ENCODE measurements at places on chromosomes 7 and 10.
A peak's percentile ranks its signal among the peaks of the same experiment; 100 is the strongest.

DNA sequence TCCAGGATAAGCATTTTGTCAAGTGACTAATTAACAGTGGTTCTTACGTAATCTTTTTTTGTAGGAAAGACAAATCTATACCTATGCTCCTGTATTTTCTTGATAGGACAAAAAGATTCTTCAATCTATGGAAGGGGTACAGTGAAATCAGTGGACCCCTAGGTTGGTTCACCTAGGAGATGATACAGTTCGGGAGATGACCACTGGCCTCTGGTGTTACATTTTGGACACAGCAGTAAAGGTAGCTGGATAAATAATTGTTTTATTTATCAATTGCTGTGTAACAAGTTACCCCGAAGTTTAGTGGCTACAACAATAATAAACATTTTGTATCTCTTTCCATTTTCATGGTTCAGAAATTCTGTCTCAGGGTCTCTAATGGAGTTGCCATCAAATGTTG, 288.2 kb upstream of the MAGI2 start:
- no peak for DNase-seq

GRCh38 chr7:132318352-132319318, 257.6 kb downstream of the PLXNA4 start:
- DNase-seq: peak; percentile 78

- no peak for DNase-seq
These were observed 9.1 kb downstream of the TRIM56 start for GRCh38 chr7:101094376-101094775.

DNA sequence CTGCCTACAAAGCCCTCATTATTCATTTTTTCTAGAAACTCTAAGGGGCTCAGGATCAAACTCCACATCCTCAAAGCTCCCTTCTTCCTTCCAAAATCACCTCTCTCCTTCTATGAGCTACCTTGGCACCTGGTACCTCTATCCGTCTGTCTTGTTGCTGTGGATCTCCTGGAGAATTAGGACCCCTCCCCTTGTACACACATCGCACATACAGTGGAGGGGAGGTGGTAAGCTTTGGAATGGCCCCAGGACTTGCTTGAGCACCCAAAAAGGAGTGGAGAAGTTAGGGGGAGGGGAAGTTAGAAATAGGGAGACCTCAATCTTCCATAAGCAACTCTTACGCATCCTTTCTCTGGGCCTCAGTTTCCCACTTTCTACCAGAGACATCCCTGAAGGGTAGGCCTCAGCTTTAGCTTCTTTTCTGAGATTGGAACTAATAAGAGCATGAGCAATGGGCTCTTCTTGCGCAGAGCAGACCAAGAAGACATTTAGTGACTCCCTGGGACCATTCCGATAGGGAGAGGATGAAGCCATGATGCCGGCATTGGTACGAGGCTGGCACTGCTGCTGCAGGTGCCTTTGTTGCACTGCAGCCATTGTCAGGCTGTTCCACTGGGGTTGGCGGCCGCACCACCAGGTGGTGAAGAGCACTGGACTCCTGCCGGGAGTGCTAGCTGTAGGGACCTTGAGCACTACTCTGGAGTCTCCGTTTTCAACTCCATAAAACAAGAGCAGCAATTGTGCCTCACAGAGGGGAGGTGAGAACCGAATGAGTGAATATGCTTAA, 4.5 kb downstream of the CYP26C1 start:
- DNase-seq: no peak

GRCh38 chr10:112966194-112966855, 16.3 kb downstream of the TCF7L2 start:
- no peak for DNase-seq

GRCh38 chr7:23043441-23043840, 29.5 kb upstream of the HYCC1 start:
- DNase-seq: no peak

GRCh38 chr7:24587853-24588252, 14.6 kb downstream of the PALS2 start:
- peak; percentile 6 for DNase-seq

DNA sequence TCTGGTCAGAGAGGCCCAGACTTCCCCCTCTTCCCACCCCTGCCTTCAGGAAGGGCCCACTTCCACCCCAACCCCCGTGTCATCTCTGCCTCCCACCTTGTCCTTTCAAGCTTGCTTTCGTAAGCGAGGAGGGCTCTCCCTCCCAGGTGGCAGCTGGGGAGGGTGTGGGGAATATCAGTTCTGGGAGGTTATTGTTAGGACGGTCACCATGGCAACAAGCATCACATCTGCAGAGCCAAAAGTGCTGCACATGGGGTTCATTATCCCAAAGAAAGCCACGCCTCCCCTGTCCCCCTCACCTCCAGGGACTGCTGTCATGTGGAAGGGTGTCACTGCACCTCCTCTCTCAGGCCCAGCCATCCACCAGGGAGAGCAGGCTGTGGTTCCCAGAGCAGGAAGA, 2.6 kb upstream of the CAMK2B start:
- DNase-seq: no peak

GRCh38 chr10:76546411-76546810, 1091.2 kb downstream of the KCNMA1 start:
- DNase-seq: no peak

- DNase-seq: no peak
These were observed 8.2 kb upstream of the PON3 start for GRCh38 chr7:95404316-95404865.

GRCh38 chr7:150901160-150902035, 49.1 kb downstream of the AOC1 start:
- no peak for DNase-seq

- no peak for DNase-seq
These were observed 30.7 kb upstream of the RBM20 start for GRCh38 chr10:110613341-110613995.

DNA sequence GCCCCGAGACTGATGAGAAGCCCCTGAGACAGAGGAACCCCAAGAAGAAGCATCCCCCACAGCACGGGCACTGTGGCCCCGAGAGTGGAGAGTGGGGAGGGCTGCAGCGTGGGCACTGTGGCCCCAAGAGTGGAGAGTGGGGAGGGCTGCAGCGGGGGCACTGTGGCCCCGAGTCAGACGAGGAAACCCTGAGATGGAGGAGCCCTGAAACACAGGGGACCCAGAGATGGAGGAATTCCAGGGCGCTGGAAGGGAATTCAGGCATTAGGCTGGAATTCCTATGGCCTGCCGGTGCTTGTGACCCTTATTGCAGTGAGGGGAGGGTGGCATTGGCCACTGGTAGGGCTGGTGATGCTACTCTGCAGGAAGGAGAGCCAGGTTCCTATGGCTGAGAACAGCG, 168.6 kb upstream of the SHH start:
- DNase-seq: no peak

- DNase-seq: no peak
These were observed 212.3 kb downstream of the TCERG1L start for GRCh38 chr10:131099028-131099726.

DNA sequence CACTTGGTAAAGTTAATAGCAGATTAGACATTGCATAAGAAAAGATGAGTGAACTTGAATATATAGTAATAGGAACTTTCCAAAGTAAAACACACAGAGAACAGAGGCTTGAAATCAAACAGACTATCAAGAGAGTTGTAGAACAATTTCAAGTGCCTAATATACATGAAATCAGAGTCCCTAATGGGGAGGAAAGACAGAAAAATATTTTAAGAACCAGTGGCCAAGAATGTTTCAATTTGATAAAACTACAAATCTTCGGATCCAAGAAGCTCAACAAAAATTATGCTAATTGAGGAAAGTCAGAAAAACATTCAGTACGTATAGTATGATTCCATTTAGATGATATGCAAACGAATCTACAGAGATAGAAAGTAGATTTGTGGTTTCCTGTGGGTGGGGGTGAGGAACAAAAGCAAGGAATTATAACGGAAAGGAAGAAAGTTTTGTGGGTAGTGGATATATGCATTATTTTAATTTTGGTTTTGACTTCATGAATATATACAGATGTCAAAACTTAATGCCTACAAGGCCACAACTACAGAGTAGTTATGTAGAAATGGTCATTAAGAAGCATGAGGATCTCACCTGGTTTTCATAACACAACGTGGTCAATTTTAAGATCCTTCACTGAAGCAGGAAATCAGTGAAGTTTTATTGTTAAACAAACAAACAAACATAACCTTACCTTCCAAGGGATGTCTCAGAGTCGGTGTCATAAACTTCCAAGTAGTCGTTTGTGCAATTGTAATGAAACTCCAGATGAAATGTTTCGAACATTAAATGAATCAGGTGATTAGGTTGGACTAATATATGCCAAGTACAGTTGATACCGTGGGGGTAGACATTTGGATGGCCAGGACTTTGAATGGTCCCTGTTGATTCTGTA, 62.0 kb downstream of the CUBN start:
- DNase-seq: peak; percentile 77

DNA sequence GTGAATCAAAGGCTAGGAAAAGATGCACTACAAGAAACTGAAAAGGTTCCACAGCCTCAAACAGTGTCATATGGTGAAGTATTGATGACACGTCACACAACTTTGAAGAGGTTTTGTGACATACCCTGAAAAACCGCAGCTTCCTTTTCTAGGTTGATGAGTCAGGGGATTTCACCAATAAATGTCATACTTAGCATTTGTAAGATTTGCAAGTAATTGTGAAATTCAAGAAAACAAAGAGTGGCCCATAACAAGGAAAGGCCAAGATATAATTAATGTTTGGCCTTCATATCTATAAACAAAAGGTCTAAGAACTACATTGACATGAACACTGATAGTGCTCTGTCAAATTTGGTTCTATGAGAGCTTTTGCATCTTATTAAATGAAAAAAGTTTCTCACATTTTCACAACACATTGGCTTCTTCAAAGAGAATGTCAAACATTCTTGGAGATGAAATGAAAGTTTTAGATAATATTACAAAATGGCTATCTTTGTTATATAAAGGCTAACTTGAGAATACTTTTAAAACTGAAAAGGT, 62.0 kb upstream of the NAMPT start:
- DNase-seq: peak; percentile 97

DNA sequence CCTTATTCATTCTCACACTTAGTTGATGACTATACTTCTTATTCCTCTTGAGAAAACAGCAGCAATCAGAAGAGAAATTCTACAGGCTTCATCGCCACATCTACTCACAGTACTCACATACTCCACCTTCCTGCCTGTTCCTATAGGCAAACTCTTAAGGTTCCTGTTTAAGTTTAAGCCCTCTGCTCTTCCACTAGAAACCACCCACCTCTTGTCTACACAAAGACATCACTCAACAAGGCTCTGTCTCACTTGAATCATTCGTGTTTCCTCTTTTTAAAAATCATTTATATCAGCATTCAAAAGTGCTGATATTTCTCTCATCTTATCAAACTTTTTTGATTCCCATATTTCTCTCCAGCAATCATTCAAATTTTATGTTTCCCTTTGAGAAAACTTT, 85.5 kb upstream of the ADO start:
- no peak for DNase-seq

DNA sequence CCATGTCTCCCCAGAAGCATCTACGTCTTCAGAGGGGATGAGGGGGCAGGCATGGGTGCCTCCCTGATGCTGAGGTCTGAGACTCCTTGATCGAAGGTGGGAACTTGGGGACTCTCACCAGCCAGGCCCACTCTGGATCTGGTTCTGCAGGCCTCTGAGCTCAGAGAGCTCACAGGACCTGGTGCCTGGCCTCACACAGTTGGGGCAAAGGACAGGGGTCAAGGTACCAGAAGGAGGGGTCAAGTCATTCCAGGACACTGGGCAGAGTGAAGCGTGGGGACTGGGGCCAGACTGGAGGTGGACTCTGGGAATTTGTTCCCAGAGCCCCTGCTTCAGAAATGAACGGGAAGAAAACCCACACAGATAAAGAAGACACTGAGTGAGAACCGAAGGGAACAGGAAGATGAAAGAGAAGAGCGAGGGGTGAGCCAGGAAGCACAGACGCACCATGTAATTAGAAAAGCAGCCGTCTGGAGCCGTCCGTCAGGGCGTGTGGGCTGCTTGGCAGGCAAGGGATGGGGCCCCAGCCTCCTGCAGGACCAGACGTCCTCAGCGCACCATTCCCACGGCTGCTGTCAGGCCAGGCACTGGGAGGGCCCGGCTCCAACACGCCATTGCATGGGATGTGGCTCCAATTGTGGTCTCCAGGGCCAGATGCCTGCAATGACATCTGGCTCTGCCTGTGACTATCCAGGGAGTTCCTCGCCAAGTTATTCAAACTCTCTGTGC, 47.7 kb downstream of the ZCCHC24 start:
- DNase-seq: peak; percentile 64

DNA sequence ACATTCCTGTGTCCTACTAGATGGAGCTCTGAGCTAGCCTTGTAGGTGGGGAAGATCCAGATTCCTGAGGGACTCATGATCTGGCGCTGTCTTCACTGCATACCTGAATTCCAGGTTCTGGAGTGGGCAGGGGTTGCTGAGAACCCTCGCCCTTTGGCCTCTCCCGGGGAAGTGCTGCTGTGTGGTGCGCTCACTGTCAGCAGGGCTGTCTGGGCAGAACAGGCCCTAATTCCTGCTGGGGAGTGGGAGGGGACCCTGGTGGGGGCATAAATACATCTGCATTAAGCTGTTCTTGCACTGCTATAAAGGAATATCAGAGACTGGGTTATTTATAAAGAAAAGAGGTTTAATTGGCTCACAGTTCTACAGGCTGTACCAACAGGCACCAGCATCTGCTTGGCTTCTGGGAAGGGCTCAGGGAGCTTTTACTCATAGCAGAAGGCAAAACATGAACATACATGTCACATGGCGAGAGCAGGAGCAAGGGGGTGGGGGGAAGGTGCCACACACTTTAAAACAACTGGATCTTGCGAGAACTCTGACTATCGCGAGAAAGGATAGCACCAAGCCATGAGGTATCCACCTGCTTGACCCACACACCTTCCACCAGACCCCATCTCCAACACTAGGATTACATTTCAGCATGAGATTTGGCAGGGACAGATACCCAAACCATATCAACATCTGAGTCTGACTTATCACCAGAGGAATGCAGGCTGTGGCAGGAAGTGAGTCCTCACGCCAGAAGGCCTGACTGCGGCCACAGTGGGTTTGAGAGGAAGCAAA, 115.0 kb downstream of the ADCY1 start:
- peak; percentile 84 for DNase-seq

GRCh38 chr10:94108200-94108599, 114.5 kb downstream of the PLCE1 start:
- peak; percentile 85 for DNase-seq

DNA sequence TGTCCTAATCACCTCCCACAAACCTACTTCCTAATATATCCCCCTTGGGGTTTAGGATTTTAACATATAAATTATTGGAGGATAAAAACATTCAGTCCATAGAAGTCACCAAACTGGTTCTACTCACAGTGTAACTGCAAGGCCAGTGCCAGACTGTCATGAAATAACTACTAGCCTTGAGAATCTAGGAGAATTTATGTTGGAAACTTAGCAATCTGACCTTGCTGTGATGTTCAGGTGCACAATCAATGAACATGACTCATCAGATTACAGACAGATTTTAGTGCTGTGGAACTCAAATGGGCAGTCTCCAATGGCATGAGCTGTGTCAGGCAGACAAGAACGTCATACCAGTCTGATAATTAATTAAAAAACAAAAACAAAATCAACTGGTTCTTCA, 571.4 kb upstream of the IGFBP3 start:
- no peak for DNase-seq

- DNase-seq: no peak
These were observed 82.0 kb downstream of the ABLIM1 start for GRCh38 chr10:114576132-114576487.

Measured in fibroblast of skin of right biceps (primary cell).